ENCODE measurements at places on chromosomes 11 and 22.
A peak's percentile ranks its signal among the peaks of the same experiment; 100 is the strongest.

DNA sequence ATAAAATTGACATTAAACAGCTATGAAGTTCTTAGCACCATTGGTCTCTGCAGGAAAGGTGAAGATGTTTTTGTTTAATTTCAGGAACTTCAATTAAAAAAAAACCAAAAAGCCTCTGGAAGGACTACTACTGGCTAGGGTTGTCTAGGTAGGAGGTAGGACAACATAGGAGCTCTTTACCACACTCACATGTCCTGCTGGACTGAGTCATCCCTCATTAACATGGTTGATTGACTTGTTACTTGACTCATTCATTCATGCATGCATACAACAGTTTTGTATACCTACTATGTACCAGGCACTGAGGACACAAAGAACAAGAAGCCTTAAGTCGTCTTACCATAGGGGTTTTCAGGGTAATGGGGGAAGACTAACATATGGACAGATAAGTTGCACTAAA, 216.9 kb upstream of the ARHGAP20 start:
- no peak for DNase-seq

DNA sequence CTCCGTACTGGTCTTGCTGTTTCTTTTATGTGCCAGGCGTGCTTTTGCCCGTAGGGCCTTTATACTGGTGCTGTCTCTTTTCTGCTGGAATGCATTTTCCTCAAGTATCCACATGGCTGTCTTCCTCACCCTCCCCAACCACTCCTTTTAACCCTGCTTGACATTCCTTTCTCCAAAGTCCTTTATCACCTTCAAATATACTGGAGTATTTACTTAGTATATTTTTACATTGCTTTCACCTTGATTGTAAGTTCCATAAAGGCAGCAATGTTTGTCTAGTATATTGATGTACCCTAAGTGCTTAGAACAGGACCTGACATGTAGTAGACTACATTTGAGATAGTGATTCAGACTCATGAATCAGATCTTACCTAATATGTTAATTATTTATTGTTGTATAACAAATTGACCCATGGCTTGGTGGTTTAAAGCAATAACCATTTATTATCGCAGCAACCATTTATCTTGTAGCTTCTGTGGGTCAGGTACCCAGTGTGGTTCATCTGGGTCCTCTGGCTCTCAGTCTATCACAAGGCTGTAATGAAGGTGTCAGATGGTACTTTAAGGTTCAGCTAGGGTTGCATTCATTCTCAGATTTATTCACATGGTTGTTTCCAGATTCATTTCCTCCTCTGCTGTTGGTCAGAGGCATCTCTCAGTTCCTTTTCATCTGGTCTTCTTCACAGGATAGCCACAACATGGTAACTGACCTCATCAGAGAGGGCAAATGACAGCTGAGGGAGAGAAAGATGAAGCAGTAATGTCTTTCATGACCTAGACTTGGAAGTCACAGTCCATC, 34.2 kb downstream of the DDX10 start:
- DNase-seq = no peak

DNA sequence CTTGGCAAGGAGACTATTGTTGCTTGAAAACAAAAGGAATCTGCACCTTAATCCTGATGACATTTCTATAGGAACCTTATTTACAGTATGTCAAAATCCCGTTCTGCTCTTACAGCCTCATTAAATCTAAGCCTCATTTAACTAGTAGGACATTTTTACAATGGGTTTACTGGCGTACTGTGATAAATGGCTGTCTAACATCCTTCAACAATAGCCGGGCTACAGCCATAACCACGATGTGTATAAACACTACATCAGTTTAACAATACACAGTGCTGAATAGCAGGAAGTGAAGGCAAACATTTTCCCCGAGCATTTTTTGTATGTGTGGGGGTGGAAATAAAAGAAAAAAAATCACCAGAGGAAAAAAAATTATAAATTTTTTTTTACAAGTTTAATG, 131.2 kb downstream of the ARL14EP start:
- no peak for DNase-seq

- DNase-seq = no peak
These were observed 3.8 kb upstream of the PPIL2 start for GRCh38 chr22:21661991-21662390.

DNA sequence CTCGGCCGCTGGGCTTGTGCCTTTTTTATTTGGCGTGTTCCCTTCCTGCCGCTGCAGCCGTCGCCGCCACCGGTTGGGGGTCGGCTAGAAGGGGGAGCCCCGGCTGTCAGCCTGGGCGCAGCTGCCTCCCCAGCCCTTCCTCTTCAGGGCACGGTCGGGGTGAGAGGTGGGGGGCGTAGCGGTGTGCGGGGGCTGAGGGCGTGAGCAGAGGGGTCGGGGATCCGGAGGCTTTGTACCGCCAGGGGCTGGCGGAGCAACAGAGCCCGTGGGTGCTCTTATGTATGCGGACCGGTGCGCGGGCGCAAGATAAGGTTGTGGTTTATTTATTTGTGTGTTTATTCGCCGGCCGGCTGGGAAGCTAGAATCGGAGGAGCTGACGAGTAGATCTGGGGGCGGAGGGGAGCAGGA, 477 bp downstream of the ZBTB16 start:
- DNase-seq = peak; percentile 17

GRCh38 chr11:106789406-106789805, 228.9 kb downstream of the GUCY1A2 start:
- no peak for DNase-seq

DNA sequence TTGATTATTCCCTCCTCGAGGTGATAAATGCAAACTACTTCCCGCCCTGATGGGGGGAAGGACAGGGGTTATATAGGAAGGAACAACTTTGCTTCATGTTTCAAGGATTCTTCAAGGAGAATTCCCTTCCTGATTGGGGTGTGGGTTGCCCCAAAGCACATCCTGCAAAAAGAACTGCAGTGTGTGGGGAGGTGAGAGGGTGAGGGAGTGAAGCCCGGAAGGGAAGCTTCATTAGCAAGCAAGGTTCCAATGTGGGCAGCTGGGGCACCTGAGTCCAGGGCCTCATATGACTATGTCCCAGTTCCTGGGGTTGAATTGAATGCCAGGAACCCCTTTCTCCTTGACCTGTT, 326.0 kb downstream of the MN1 start:
- DNase-seq = no peak

GRCh38 chr11:114102993-114103896, 43.7 kb downstream of the ZBTB16 start:
- DNase-seq = no peak

GRCh38 chr11:11520231-11521015, 101.4 kb downstream of the GALNT18 start:
- no peak for DNase-seq

DNA sequence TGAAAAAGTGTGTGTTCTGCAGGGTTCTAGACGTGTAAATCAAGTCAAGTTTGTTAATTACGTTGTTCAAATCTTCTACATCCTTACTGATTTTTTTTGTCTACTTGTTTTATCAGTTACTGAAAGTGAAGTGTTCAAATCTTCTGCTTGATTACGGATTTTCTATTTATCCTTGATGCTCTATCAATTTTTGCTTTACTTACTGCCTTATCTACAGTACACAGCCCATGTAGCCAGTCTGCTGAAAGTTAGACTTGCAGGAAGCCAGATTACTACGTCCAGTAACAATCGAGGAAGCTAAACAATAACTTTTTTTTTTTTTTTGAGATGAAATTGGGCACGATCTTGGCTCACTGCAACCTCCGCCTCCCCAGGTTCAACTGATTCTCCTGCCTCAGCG, 15.6 kb upstream of the C11orf24 start:
- DNase-seq = no peak

DNA sequence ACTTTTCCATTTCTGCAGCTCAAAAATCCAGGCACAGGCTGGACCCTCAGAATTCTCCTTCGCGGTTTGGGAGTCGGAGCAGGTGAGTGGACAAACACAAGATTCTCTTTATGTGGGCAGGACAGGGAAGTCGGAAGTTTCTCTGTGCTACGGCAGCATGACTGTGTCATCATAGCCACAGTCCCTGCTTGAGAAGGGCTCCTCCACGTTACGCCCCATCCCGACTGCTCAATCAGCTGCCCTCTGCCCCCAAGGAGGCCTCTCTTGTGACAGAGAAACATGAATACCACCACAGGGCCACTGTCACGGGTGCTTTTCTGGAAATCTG, 89.0 kb upstream of the SHISAL1 start:
- DNase-seq = no peak

- DNase-seq = no peak
These were observed 25.0 kb upstream of the CACNG2 start for GRCh38 chr22:36728505-36728904.

DNA sequence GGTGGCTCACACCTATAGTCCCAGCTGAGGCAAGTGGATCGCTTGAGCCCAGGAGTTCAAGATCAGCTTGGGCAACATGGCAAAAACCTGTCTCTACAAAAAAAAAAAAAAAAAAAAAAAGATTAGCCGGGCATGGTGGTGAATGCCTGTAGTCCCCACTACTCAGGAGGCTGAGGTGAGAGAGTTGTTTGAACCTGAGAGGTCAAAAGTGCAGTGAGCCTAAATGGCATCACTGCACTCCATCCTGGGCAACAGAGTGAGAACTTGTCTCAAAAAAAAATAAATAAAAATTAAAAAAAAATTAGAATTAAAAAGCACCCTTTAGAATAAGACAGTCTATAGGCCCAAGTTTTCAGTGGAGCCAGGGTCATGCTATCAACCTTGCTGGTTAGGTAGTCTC, 95.5 kb downstream of the PDHX start:
- DNase-seq = no peak

DNA sequence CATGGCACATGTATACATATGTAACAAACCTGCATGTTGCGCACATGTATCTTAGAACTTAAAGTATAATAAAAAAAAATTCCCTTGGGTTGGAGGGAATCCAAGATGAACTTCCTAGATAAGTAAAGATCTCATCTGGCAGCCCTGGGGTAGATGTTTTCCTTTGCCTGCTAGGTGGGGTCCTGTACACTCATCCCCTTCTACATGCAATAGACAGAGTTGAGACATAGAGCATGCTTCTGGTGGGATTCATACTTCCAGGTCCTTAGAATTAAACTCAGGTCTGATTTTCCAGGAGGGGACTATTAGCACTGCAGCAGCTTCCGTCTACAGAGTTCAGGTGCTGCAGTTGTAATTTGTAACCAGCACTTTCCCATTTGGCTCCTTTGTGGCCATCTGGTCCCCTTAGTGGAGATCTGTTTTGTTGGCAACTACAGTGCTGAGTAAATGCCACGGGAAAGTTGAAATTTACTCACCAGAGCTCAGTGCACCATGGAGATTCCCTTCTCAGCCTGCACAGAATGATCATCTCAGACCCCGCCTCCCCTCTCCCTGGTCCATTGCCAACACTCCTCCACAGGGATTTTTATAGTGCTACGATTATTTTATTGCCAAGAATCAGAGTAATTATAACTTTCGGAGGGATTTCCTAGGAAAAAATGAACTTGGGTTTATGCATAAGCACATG, 220.1 kb upstream of the E2F8 start:
- DNase-seq = no peak

DNA sequence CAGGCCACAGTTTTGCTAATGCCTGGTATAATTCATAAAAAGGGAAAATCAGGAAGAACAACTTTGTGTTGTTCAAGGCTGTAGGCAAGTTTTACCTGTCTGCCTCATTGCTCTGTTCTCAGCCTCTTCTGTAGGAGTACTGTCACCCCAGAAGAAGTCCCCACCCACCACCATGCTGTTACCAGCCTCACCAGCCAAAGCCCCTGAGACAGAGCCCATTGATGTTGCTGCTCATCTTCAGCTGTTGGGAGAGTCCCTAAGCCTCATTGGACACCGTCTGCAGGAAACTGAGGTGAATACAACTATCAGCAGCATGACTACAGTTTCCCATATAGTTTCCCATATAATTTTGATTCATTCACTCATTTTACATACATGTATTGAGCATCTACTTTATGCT, 11.6 kb upstream of the TOM1 start:
- no peak for DNase-seq

DNA sequence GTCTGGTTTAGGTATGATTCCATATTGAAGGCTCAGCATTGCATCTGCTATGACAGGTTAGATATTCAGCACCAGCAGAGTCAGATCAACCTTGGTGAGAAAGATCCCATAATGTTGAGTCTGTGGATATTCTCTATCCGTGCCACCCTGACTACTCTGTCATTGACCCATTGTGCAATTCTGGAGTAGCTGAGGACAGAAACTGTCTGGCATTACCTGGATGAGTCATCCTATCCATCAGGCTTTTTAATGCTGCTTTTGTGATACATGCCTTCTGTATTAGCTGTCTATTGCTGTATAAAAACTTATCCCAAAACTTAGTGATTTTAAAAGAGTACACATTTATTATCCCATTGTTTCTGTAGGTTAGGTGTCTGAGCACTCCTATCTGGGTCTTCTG, 189.1 kb upstream of the FAT3 start:
- no peak for DNase-seq

- no peak for DNase-seq
These were observed 378.6 kb upstream of the FAT3 start for GRCh38 chr11:91846002-91846401.

DNA sequence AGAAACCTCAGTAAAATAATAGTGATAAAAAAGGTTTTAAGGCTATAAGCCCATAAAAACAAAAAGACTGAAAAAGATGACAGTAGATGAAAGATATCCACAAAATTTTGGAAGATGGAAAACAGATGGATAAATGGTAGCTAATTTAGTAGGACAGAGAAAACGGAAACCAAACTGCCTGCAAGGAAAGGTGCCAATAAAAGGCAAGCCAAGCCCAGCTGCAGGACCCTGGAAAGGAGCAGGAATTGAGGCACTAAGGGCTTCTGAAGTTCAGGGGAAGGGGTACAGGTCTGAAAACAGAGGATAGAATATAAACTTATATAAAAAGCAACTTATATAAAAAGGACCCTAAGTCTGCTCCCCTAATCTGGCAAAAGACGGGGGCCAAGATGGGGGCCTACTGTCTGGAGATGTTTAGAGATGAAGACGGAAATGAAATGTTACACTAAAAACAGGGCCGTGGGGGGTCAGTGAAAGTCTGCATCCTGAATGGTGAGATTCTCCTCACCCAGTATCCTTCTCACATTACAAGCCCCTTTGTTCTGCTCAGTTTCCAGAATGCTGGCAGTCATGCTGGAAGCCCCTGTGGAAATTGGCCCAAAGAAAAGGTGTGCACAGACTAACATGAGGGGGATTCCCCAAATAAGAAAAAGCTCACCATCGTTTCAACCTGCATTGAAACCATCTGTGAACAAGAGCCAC, 269.3 kb upstream of the PITPNB start:
- DNase-seq = no peak

GRCh38 chr22:44839061-44839460, 86.7 kb downstream of the ARHGAP8 start:
- DNase-seq = no peak

Data from CD4-positive, CD25-positive, alpha-beta regulatory T cell (primary cell).